ENCODE measurements at places on chromosomes 5 and 9.
A peak's percentile ranks its signal among the peaks of the same experiment; 100 is the strongest.

- DNase-seq: no peak
Measured at GRCh38 chr5:132026516-132027008, 15.1 kb upstream of the ACSL6 start.

DNA sequence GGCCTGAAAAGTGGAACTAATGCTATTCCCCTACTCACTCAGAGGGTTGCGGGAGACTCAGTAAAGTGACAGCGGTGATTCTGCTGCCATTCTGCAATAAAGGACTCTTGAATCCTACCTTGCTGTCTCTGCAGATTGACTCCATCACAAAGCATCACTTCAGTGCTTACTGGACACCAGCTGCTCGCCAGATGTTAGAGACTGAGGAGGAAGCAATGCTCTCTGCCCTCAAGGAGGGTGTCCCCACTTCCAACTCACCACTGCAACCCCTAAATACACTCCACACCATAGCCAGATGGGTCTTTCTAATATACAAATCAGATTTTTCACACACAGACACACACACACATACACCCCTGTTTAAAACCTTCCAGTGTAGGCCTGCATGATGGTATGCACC, 21.4 kb downstream of the TTLL11 start:
- no peak for DNase-seq

GRCh38 chr5:137142764-137143605, 356.1 kb downstream of the SPOCK1 start:
- peak; percentile 83 for DNase-seq

DNA sequence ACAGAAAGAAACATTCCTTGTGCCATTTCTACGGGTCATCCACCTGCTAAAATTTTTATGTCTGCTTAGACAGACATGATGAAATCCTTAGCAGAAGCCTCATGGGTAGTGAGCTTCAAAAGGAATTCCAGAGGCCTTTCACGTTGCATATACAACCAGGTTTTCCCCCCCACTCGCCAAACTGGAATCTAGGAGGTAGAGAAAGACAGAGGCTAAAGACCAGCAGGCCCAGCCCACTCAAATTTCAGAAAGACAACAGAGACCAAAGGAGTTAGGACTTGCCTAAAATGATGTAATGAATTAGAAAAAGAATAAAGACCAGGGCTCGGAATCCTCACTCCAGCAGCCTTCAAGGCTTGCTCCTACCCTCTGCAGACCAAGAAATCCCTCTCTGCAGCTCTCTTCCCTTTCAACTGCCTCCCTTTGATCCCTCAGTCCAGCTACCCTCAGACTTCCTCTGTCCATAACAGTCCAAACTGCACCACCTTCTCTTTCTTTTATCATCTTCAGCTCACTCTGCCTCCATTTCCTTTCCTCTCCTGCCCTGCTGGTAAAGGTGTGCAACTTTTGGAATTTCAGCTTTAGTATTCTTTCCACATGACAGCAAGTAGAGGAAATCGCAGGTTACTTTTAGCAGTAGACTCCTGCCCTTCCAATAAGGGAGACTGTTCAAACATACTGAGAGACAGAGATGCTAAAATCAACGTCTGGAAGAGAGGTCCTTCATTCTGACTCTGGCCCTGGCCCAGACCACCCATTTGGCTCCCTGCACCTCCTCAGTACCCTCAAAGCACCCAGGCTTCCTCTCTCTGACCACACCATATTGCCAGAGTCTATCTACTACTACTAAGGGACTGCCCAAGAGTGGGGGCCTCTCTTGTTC, 8.9 kb downstream of the B4GALT1 start:
- no peak for DNase-seq

GRCh38 chr9:129078691-129079503, 2.0 kb upstream of the DOLPP1 start:
- no peak for DNase-seq

GRCh38 chr5:96410013-96410412, 23.0 kb downstream of the PCSK1 start:
- no peak for DNase-seq

All from amniotic stem cell (primary cell).